Stimulated activated CD4-positive, alpha-beta T cell treated with anti-CD3 and anti-CD28 coated beads, Interleukin-4, amount 100 ng/mL, for 4 hours (primary cell): ENCODE measurements at places on chromosomes 7 and 10.
A peak's percentile ranks its signal among the peaks of the same experiment; 100 is the strongest.

DNA sequence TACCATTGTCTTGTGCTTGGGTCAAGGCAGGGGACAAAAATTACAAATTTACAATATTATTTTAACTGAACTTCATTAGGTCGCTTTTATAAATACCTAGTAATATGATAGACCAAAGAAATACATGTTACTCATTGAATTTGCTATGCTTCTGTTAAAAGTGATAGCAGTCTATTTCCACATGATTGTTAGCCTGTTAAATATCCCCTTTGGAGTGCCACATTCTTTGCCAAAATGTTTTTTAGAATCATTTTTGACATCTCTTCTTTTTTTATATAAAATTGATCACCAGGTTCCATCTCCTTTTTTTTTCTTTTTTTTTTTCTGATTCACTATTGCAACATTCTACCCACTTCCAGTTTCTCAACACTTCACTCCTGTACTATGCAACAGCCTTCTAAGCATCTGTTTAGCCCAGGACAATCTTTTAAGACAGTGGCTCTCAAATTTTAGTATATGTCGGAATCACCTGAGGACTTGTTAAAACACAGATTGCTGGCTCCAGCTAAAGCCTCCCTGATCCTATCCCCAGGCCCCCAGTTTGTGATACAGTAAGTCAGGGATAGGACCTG is 16.4 kb upstream of the NDUFA5 start:
- DNase-seq = no peak

DNA sequence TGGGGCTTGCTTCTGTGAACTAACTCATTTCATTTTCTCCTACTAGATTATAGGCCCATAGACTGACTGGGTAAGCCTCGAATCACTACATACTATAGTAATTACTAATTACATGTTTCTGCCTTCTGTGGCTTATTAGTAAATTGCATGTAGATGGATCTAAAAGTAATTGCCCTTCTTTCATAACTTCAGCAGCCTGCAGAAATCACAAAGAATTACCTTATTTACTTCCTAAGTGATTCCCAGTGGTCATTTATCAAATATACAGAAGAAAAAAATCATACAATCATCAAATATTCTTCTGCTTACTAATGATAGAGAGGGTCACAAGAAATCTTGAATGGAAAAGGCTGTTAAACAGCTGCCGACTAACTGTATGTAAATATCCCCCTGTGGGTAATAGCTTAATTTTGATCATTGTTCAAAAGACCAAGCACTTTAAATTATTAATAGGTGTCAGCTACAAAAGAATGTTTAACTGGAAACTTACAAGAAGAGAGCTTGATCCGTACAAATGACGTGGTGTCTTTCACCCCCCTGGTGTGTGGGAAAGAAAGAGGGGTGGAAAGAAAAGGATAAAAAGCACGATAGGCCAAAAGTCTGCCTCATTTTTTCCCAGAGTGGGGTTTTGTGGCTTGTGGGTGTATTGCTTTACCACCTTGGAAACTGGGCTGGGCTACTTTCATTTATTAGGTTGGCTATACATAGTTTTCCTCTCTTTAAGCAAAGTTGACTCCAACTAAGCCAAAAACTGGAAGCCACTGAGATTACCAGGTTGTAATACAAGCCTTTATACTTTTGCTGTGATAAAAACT is 361.8 kb upstream of the ZMIZ1 start:
- no peak for DNase-seq

GRCh38 chr7:70693686-70694433 is 438.1 kb upstream of the GALNT17 start:
- peak; percentile 34 for DNase-seq

GRCh38 chr7:142557971-142558582 is 191.2 kb upstream of the PRSS1 start:
- DNase-seq = peak; percentile 38

GRCh38 chr7:91527460-91527859 is 263.2 kb downstream of the FZD1 start:
- DNase-seq = no peak

DNA sequence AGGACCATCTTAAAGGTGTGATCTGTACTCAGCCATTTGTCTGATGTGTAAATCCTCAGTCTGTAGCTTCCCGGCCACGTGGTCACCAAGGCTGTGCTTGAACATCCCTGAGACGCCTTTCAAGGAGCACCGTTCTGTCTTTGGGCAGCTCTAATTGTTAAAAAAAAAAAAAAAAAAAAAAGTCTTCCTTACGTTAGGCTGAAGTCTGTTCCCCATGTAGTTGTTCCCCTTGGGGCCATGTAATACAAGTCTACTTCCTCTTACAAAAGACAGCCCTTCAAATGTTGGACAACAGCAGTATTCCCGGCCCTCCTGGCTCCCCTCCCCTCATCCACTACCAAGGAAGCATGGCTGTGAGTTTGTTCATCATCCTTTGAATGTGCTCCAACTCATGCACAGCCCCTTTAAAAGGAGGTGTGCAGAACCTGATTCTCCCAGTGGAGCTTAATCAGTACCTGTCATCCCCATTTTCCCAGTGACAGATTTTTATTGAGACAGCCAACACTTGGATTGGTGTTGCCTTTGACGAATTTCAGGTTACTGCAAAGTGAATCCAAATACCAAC is 392.2 kb upstream of the GALNT17 start:
- DNase-seq = no peak
